ENCODE measurements at places on chromosomes 5 and 9.

DNA sequence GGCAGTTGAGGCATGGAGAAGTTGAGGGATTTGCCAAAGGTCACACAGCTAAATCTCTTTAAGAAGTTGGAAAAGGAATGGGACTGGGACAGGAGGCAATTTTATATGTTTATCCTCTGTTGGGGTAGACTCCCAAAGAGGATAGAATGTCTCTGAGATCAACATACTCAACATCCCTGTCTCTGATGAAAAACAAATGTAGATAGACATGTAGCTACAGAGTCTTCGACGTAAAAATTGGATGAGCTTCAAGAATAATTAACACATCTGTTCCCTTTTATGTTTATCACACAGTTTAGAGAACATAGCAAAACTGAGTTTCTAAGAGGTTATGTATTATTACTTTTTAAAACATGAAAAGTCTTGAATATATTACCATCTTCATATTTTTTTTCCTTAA is 204.6 kb upstream of the CD180 start:
- DNase-seq, result no peak

DNA sequence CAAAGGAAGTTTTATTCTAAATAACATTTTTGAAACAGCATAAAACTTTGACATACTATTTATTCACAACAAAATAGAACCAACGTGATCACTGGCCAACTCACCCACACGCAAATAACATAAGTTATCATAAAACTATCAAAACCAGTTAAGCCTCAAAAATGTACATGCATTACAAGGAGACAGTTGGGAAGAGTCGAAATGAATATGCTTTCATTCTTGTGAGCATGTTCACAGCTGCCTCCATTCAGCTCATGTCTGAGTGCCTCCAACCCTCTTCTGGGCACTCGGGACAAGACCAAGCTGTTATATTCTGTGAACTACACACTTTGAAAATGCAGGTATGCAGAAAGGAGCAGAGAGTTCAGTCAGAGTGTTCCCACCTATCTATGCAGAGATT is 284.9 kb downstream of the BNC2 start:
- DNase-seq, result no peak

DNA sequence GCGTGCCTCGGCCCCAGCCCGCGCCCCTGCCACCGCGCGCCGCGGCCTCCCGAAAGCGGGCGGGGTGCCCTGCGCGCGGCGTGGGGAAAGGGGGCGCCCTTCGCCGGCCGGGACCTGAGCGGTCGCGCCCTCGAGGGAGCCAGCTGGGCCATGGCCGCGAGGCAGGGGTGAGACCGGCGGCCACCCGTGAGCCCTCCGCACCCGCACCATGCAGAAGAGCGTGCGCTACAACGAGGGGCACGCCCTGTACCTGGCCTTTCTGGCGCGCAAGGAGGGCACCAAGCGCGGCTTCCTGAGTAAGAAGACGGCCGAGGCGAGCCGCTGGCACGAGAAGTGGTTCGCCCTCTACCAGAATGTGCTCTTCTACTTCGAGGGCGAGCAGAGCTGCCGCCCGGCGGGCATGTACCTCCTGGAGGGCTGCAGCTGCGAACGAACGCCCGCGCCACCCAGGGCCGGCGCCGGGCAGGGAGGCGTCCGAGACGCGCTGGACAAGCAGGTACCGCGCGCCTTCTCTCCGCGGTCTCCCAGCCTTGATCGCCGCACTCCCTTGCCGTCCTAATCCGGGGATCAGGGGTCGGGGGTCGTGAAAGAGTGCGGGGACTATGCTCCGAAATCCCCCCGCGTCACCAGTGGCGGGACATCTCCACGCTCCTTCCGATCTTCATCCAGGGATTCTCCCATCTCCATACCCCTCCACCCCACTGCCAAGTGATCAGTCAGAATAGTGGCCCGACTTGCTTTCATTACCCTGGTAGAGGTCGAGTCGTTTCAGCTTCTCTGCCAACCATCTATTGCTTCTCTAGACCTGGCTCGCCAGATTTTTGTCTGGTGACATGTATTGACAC is 590 bp downstream of the RASGRF2 start:
- DNase-seq, result peak; percentile 29

- no peak for DNase-seq
Observed at GRCh38 chr5:116044073-116044472, 11.8 kb downstream of the ARL14EPL start.

DNA sequence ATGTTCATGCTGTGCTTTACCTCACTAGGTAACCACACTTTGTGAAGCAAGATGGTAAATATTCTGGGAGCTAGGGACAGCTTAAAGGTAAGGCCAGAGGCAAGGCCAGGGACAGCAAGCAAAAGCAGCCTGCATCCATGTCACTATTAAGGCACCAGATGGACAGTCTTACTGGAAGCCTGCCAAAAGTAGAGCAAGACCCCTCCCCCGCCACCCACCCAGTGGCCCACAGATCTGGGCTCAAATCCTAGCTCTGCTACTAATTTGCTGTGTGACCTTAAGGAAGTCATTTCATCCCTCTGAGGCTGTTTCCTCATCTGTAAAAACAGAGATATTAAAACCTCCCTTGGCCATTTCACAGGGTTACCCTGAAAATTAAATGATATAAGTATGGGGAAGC is 13.2 kb upstream of the ERMP1 start:
- DNase-seq, result no peak

GRCh38 chr9:112135706-112136105 is 39.4 kb downstream of the SUSD1 start:
- no peak for DNase-seq

DNA sequence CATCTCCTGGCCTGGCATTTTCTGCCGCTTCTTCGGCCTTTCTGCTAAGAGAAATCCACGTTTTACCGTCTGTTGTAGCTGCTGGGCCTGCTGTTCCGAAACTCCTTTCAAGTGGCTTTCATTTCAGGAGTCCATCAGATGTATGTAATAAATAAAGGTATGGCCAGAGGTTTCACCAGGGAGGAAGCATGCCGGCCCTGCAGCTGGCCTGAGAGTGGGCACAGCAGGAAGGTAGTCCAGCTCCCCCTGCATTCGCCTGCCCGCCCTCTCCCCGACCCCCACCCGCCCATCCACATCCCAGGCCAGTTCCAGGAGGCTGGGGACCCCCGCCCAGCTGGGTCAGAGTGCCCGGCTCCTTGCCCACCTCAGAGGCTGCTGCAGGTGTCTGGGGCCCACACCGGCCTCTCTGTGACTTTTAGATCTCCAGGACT is 46.4 kb upstream of the EXOC3 start:
- DNase-seq, result no peak

- DNase-seq, result no peak
Observed at GRCh38 chr9:75797085-75797580, 93.3 kb upstream of the PCSK5 start.

DNA sequence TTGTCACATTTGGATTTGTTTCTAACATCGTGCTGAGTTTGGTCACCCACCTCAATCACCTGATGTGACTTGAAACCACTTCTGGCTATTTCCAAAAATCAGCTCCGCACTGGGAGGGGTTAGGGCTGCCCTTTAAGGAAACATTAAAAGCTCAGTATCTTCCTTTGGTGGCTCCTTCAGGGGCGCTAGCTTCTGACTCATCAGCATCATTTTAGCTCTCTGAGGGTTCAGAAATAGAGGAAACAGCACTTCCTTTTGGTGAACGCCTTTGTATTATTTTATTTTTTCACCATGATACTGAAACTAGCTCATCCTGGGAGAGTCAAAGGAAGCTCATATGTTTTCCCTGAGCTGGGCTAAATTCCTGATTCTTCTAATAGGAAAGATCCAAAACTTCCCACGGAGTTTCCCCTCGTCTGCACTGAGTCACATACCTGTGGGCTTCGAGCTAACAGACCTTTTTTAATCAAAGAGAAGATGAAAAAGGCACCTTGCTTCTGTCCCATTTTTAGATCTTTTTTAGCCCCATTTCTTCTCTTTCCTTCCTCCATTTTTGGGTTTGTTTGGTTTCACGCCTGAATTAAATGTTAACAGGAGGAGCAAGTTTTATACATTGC is 48.2 kb downstream of the ROPN1L start:
- DNase-seq, result no peak

DNA sequence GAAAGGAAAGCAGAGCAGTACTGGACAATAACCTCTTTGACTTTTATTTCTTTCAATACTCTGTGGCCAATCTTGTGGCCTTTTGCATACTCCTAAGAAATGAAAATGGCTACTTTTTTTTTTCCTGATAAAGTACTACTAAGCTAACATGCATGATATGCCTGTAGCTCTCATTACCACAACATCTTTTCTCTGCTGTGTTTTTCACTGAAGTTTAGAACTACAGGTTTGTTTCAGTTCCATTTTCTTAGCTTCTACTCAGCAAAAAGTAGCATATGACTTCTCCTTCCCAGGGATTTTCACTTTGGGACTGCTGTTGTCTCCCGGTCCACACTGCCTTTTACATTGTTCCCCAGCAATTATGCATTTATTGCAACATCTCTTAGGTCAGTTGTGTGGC is 204.0 kb downstream of the KCTD16 start:
- no peak for DNase-seq

DNA sequence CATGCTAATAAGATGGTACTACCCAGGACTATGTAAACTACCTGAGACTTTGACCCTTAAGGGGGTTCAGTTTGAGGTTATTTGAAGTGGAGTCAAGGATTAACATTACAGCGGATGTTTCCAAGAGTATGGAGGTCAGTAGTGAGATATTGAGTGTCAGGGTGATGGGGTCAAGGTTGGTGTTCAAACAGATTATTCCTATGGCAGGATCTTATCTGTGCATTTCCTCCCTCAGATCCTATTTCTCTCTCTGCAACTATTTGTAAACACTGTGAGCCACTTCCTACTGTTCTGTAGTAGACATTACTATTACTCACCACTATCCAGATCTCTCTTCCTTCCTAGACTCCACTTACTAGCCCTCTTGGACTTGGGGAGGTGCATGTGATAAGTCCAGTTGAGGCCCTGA is 54.0 kb upstream of the STOM start:
- DNase-seq, result no peak

GRCh38 chr5:179837076-179838011 is 16.6 kb downstream of the SQSTM1 start:
- DNase-seq, result no peak

- no peak for DNase-seq
Observed at GRCh38 chr9:94794476-94795167, 68.1 kb downstream of the AOPEP start.

DNA sequence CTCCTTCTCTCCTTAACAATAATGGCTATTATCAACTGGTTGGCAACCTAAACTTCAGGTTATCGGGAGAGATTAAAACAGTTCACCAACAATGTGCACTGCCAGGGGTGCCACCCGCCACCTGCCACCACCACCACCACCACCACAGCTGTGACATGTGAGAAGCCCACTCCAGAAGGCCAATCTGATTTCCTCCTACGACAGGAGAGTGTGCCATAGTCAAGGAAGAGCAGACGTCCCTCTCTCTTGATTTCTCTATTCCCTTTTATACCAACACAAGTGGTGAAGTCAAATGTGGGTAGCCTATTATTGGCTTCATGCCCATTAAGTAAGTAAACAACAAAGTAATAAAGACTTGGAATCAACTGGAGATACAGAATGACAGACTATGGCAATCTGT is 22.4 kb downstream of the GNAQ start:
- no peak for DNase-seq

- no peak for DNase-seq
Observed at GRCh38 chr9:92740446-92740961, 24.1 kb downstream of the BICD2 start.

GRCh38 chr9:33044162-33044673 is 19.1 kb downstream of the DNAJA1 start:
- DNase-seq, result peak; percentile 81

GRCh38 chr9:108078811-108079210 is 589.2 kb upstream of the KLF4 start:
- no peak for DNase-seq

DNA sequence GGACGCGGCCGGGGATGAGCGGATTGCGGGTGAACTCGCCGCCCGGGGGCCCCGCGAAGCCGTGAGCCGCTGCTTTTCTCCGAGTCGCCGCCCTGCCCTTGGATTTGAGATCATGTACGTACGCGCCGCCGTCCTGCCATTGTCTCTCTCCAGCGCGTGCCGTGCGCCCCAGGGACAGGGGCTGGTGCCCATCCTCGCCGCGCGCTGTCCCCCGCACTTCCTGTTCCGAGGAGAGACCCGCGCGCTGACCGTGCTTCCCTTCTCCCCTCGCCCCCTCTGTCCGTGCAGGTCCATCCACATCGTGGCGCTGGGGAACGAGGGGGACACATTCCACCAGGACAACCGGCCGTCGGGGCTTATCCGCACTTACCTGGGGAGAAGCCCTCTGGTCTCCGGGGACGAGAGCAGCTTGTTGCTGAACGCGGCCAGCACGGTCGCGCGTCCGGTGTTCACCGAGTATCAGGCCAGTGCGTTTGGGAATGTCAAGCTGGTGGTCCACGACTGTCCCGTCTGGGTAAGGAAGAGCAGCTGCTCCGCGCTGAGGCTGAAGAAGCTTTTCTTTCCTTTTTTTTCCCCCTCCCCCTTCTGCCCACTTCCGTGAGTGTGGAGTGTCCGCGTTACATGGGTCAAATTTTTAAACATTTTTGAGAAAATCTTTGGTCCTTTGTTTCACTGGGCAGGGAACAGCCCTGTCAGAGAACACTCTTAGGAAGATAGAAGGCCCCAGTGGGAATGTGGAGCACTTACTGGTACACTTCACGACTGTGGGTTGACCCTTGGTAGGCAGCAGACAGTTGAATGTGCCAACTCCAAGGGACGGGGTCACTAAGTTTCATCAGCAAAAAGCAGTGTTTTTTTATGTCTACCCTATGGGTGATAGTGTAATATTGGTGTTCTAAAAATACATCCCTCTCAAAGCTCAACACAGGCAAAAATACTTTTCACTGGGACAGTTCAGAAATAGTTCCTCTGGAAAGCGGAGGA is 727 bp downstream of the RHOBTB3 start:
- DNase-seq, result peak; percentile 40

- DNase-seq, result no peak
Observed at GRCh38 chr9:109728686-109729300, 51.2 kb upstream of the PALM2AKAP2 start.

- no peak for DNase-seq
Observed at GRCh38 chr9:131625508-131625787, 80.1 kb downstream of the PRRT1B start.

- DNase-seq, result no peak
Observed at GRCh38 chr5:148808864-148809642, 17.4 kb upstream of the ADRB2 start.

- DNase-seq, result peak; percentile 12
Observed at GRCh38 chr5:37786862-37787519, 52.9 kb downstream of the GDNF start.

GRCh38 chr5:136814619-136815378 is 449.5 kb upstream of the TRPC7 start:
- no peak for DNase-seq

DNA sequence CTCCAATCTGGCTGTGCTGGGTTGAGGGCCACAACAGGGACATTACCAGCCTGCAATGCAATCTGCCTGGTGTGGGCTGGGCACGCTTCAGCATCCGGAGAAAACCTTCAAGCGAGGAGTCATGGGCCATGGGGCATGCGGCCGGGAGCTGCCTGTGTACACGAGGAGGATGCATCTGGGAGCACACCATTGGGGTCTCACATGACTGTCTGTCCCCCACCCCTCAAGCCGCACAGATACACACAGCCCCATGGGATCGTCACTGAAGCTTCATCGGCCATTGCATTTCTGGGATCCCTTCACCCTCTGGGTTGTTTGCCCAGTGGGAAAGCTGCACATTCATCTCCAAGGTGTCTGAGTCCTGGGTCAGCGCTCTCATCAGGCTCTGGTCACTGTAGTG is 9.9 kb downstream of the LCN1 start:
- DNase-seq, result no peak

- no peak for DNase-seq
Observed at GRCh38 chr9:111648066-111648465, 13.3 kb upstream of the GNG10 start.

- DNase-seq, result peak; percentile 43
Observed at GRCh38 chr5:35229076-35230037, 930 bp downstream of the PRLR start.

- no peak for DNase-seq
Observed at GRCh38 chr5:172364773-172365172, 81.2 kb upstream of the UBTD2 start.

Data from kidney glomerular epithelial cell (primary cell).